A673 (cell line): ENCODE measurements at places on chromosomes 3 and 15. TPM values are rescaled to one million over a fixed set of nuclear protein-coding genes. Genes with fewer than 3 reads are reported as not detected.

DNA sequence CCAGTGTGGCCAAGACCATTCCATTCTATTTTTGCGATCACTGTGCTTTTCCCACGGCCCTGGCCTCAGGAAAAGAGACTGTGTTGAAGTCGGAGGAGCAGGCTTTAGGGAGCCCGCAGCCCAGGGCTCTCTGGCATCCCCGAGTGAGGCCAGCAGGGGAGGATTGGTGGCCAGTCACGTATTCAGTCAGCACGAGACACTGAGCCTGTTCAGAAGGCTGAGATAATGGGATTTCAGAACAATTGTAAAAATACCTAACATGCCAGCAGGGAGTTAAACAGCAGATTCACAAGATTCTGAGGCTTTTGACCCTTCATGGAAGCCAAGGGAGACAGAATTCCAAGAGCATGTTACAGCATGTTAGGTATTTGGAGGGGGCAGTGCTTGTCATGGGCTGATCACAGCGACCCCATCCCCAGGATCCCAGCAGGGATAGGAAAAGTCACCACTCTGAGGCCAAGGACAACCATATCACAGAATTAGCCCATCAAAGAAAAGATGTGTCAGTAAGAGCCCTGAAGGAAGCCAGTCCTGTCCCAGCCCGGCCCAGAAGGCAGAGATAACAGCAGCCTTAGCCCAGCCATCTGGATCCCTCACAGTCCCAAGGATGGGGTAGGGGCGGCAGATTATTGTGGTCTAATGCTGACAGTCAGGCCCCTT is 40.6 kb downstream of the AMOTL2 start:
- peak; percentile 69 for DNase-seq

DNA sequence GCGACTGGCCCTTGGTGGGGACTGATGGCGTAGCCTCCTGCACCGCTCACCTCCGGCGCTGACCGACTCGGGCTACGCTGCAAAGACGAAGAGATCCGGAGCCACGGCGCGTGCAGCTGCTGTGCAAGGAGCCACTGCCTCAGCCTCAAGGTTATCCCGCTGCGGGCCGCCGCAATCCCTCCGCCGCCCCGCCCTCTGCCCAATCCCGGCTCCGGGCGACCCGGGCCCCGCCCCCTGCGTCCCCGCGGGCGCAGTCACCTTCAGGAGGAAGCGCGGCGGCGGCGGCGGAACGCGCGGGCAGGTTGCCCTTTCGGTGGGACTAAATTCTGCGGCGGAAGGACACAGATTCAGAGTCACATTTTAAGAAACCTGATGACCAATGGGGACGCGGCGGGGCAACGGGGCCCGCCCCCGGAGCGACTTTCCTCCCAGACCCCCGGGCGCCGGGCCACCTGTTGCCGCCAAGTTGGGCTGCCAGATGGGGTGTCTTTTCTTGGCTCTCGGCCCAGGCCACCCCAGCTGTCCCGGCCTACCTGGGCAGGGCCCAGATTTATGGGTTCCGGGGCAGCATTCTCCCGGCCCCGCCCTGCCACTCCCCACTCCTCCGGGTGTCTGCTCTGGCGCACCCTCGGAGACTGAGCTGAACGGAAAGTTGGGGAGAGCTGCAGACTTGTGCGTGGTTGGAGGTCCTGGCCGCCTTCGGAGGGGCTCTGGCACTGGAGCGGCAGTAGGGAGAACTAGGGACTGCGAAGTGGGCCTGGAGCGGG is at the start of gene PKM:
TSS of gene PKM (minus strand) at position 125 of the 767 bp plus-strand sequence. CDS start 12,093 bp downstream, outside the sequence.
- DNase-seq, result peak; percentile 99

DNA sequence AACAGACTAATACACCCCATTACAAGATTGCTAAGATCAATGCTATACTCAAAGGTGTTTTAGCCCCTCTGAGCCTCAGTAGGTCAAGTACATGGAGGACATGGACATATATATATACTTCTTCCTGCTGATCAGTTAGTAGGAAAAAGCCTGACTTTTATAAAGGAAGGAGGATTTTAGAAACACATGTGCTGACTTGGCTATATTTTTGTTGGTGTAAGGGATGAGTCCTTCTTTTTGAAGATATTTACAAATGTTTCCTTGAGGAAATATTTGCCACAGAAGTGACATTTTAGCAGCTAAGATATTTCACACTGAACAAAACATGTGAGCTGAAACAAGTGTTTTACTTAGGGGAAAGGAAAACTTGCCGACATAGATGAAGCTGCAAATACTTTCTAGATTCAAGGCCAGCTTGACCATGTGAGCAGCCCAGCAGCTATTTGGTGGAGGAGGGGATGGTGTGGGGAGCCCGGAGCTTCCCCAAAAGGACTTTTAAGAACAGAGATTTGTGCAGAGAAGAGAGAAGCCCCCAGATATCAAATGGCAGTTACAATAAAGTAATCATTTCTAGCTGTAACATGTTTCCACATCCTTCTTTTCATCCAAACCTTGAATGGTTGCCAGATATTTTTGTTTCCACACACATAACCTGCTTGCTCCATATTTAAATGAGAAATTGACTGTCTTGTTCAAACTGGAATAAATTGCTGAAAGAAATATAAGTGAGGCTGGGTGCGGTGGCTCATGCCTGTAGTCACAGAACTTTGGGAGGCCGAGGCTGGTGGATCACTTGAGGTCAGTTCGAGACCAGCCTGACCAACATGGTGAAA is 111.7 kb upstream of the NR2F2 start:
- no peak for DNase-seq

DNA sequence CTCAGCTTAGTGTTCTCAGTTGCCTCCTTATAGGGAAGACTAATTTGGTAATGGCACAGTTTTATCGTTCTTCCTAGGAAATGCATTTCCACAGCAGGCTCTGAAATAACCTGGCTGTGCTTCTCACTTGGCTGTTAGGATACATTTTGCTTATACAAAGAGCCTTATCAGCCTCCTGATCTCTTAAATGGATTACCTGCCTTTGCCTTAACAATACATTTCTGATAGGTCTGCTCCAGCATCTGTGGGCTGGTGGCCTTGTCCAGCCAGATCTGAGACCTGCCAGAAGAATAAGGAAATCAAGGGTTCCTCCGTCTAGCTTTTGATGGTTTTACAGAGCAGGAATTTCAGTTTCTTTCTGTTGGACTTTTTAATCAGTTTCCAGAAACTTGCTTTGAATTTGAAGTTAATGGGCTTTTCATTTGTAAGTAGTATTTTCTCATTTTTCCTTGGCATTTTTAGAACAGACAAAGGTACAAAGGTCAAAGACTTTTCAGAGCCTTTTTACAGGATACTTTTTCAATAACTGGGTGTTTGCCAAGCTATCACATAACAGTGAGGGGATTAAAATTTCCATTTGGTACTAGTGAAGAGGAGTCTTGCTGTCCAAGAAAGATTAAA is 116.3 kb downstream of the AKAP13 start:
- DNase-seq, result no peak

DNA sequence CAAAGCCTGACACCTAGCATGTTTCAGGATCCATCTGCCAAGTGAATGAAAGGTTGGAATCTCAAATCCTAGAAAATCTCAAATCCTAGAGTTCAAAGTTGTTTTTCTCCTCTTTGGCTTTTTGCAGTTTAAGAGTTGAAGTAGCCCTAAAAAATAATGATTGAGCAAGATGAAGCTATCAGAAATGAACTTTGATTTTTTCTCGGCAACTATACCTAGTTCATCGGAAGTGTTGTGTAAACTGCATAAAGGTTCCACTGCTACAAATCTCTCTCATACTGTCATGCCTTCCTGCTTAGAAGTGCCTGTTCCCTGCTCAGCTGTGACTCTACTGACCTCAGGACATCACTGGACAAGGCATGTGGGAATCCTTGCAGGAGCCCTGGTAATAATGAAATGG is 35.8 kb upstream of the FOXB1 start:
- no peak for DNase-seq

- DNase-seq, result no peak
Observed at GRCh38 chr3:22236490-22237270, 485.7 kb upstream of the ZNF385D start.

GRCh38 chr3:124296406-124296805 is 304.5 kb upstream of the ROPN1 start:
- no peak for DNase-seq

ANKRD34C gene
- not detected in 2 replicates for total RNA-seq
